ENCODE measurements at places on chromosomes 16 and 17.
A peak's percentile ranks its signal among the peaks of the same experiment; 100 is the strongest.

GRCh38 chr16:66649636-66650205 is 45.2 kb downstream of the CMTM3 start:
- no peak for DNase-seq

GRCh38 chr16:89446136-89446974 is 44.0 kb downstream of the ANKRD11 start:
- DNase-seq = no peak

DNA sequence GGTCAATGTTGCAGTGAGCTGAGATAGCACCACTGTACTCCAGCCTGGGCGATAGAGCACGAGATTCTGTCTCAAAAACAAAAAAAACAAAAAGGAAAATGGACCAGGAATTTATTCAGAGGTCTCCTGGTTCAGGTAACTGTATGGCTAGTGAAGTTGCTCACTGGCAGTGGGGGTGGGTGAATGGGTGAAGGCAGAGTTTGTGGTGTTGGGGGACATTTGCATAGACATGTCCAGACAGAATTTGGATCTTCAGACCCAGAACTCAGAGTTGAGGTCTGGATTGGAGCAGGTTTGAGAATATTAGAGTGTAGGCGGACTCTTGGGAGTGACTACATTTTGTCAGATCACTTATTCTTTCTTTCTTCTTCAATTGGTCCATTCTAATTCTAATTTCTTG is 55.0 kb downstream of the SMPD3 start:
- DNase-seq = no peak

GRCh38 chr16:86129541-86129940 is 230.6 kb downstream of the IRF8 start:
- DNase-seq = no peak

DNA sequence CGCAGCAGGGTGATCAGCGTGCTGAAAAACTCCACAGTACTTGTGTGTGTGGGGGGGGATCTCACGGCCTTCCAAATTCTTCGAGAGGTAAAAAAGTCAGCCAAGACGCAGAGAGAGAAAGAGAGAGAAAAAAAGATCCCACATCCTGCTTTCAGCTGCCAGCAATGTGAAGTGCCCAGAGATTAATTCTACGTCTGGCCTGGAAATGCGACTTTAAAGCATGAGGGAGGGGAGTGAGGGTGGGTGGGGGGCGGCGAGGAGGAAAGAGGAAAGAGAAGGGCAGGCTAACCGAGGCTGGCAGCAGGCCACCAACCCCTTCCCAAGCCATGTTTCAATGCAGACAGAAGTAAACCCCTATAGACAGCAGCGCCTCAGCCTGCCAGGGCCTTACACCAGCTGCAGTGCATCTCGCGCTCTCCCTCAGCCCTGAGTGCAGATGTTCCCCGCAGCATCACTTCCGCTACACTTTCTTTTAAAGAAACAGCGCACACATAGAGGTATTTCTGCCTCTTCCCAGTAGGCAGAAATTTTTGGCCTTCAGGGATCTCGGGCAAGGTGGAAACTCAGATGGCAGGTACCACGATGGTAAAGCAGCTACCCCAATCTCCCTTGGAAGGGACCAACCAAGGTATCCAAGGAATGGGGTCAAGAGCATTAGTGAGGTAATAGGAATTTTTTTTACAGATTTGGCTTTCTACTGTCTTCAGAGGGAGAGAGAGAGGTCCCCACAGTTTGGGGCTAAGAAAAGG is 87.8 kb downstream of the SMG6 start:
- DNase-seq = peak; percentile 63

DNA sequence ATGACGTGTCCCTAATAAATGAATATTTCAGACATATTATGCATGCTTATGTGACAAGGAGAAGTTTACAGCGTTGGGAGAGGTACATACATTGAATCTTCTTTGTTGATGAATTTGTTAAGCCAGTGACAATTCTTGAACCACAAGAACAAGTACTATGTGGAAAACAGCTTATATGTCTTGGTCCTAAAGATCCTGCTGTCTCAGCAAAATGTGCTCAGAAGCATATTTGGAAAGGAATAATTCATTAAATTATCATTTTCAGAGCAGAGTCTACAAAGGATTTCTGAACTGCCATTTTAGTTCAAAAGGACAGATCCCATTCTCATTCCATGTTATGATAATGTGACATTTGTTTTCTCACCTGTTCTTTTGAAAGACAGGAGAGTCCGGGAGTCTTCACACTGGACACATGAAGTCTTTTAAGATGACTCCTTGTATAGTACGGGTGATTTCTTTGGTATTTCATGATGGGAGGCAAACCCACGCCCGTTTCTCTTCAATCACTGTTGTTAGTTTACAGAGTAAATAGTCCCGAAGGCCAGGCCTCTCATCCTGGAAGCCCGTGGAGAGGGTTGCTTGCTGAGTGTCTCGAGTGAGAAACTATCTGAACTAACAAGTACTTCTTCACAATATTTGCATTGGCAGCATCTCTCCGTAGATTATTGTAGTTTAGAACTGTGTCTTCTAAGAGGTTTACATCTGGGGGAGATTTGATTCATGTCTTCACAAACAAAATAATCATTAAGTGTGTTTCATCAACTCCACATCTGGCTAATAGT is 26.7 kb downstream of the VPS35L start:
- no peak for DNase-seq

GRCh38 chr17:7589204-7589868 is 558 bp downstream of the SOX15 start:
- no peak for DNase-seq

DNA sequence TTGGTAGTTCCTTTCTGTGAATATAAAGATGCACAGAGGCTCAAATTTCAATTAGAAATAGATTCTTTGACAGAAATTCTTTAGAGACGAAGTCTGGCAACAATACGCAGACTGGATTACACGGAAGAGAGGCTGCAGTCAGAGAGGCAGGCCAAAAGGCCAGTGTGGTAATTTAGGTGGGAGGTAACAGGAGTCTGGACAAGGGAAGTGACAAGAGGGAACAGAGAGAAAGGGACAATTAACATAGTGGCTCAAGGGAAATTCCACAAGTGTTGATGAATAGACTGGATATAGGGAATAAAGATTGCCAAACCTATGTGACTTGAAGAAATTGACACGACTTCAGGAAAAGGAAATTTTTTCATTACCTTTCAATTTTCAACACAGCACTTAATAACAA is 54.6 kb downstream of the STX8 start:
- no peak for DNase-seq

DNA sequence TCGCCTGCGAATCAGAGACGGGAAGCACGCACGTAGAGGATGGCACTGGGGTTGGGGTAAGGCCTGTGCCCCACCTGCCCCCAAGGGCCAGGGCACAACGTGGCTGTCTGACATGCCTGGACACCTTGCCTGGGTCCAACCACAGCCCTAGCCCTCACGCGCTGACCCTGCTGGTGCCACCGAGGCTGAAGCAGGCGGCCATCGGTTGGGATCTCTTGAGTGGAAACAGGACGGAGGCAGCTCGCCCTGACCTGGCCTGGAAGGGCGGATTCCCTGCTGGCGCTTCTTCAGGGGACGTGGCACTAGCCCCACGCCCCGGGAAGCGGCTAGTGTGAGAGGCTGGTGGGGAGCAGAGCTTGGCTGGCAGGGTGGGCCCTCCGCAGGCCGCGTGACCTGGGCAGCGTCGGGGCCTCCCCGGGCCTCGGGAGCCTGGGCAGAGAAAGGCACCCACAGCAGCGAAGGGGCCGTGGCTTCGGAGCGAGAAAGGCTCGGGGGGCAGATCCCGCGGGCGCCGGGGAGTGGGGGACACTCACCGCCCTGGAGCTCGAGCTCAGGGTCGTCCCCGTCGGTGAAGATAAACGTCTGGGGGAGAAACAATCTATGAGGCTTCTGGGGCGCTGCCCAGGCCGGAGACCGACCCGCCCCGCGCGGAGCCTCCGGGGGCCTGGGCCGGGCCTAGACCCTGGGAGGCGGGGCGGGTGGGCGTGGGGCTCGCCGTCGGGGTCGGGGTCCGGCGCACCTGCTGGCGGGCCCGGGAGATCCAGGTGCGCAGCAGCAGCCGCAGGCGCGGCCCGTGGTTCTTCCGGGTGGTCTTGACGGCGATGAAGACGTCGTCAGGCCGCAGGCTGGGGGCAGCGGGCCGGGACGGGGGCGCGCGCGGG is 610 bp downstream of the RFNG start:
- no peak for DNase-seq

GRCh38 chr17:38352245-38353085 is 821 bp downstream of the SOCS7 start:
- no peak for DNase-seq

GRCh38 chr16:66553223-66553622 is 847 bp downstream of the CKLF start:
- no peak for DNase-seq

- DNase-seq = no peak
Measured at GRCh38 chr17:48734333-48735061, 5.9 kb upstream of the HOXB13 start.

DNA sequence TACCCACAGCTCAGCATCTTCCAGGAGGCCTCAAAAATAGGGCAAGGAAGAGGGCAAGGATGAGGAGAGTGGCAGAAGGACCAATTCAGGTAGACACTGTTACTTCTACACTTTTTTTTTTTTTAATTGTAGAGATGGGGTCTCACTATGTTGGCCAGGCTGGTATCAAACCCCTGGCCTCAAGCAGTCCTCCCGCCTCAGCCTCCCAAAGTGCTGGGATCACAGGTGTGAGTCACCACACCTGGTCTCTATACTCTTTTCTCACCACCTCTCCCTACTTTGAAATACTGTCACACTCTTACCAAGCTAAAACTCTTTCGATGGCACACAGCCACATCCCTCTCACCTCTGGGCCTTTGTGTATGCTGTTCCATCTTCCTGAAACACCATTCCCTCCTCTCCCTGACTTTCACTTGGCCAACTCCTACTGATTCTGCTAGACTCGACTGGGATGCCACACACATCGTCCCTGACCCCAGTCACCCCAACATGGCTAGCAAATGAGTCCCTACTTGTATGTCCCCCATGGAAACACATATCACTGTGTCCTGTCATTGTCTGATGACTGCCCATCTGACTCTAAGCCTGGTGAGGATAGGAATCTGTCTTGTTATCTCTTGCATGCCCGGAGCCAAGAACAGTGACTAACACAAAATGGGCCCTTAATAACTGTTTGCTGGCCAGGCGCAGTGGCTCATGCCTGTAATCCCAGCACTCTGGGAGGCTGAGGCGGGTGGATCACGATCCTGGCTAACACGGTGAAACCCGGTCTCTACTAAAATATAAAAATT is 7.2 kb upstream of the SLC43A2 start:
- DNase-seq = no peak

- no peak for DNase-seq
Measured at GRCh38 chr17:55683550-55684315, 38.9 kb downstream of the TMEM100 start.

DNA sequence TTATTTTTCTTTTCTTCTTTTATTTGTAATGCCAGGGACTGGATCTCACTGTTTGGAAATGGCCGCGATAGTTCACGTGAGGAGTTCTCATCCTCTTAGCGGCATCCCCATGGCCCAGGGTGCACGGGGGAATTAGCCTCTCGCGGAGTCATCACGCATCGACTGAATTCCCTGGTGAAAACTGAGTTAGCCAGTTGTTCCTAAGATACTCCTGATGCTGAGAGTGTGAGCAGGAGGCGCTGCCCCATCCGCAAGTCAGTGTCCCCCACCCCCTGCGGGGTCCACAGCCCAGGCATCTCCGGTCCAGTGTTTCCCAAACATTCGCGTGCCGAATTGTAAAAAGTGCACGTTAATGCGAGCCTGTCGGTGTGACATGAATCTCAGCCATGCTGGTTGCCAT is 277.2 kb downstream of the CPPED1 start:
- no peak for DNase-seq

DNA sequence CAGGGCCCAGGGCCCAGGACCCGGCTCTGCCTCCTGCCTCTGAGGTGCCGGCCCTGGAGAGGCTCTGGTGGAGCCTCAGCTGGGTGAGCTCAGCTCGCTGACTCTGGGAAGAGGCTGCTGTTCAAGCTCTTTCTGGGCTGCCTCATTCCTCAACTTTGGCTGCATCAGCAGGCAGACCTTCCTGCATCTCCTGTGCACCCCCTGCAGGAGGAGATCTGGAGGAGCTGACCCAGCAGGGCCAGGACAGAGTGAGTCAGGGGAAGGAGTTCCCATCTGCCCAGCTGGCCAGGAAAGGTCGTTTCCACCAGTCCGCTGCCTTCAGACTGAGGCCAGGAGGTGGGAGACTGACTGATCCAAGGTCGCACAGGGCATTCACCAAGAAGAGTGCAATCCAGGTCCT is 10.7 kb downstream of the CRHR1 start:
- no peak for DNase-seq

DNA sequence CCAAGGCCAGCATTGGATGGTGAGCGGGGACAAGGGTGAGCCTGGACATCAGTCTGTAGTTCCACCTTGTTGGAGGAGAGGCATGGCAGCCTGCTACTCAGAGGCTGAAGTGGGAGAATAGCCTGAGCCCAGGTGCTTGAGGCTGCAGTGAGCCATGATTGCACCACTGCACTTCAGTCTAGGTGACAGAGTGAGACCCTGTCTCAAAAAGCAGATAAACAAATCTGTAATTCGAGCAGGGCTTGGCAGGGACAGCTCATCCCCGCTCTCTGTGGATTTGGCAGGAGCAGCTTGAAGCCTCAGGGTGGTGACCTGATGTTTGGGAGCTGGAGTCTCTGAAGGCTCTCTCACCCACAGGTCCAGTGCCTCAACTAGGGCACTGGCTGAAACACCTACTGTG is 38.6 kb upstream of the ZCCHC14 start:
- DNase-seq = no peak

DNA sequence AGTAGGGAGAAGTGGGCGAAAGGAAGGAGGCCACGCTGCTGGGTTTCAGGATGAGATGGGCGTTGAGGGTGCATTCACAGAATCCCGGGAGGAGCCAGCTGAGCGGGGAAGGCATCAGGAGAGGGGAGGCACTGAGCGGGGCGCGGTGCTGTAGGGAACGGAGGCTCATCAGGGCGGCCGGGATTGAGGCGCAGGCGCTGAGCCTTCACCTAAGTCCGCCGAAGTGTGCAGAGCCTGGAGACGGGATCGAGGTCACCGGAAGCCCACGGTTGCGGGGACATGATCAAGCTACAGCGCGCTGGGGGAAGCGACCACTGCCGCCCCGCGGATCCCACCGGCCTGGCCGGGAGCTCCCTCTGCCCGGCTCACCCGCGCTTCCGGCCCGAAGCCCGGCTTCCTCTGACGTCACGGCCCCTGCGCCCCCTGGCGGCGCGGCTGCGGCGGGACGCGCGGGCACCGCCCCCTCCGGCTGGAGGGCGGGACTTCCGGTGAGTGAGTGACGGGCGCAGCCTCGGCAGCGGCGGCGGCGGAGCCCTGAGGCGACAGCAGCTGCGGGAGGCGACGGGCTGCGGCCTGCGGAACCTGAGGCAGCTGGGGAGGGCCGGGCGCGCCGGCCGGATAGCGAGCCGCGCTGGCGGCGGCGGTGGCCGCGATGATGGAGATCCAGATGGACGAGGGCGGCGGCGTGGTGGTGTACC is at the start of gene MAPK8IP3:
Gene MAPK8IP3, plus strand, starts transcription at position 508 of the 698 bp plus-strand sequence. Its CDS starts 145 bp downstream, at position 653.
- DNase-seq = peak; percentile 87

DNA sequence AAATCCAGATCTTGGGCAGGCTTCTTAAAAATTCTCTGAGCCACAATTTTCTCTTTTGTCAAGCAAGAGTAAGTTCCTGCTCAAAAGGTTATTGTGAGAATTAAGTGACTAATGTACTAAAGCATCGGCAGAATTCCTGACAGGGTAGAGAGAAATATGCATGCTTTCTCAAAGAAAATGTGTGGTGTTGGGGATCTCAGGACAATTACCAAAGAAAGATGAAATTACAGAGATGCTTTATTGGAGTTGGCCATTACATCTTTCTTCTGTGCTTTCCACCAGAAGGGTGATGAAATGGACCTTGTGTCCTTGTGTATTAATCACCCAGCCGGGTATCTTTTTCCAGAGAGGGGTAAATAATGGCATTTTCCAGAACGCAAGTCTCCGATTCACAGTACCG is 1.7 kb upstream of the USP43 start:
- DNase-seq = no peak
